ENCODE measurements at places on chromosomes 5 and 9.

DNA sequence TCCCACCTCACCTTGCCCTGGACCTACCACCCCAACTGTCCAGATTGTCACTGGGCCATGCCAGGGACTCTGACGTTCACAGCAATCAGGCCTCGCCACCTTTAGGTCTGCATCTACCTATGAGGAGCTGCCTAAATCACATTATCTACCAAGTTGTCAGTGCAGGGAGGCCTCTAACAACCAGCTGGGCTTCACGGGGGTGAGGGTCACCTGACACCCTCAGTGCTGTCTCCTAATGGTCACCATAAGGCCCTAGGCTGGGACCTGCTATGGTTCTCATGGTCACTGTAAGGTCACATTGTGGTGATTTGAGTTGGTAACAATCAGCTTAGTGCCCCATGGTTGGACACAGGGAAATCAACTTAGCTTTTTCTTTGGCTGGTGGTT, 119.2 kb upstream of the CXCL14 start:
- DNase-seq = no peak

- peak; percentile 18 for DNase-seq
Measured at GRCh38 chr5:95887977-95888376, 65.5 kb upstream of the GLRX start.

DNA sequence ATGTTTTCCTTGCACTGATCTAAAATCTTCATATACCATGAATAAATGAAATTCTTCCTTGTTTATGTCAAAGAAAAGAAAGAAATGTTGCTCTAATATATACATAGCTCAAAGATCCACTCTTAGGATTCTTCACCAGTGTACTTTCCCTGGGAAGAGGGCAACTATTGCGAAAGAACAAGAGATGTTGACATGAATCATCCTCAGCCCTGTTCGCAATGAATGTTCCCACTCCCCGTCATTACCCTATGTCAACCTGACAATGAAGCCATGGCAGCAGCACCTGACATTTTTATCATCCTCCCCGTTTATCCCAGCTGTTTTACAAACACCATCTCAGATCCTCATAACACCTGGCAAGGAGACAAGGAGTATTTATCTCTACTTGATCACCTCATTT, 409.1 kb upstream of the GRIA1 start:
- DNase-seq = no peak

- no peak for DNase-seq
Measured at GRCh38 chr5:53099546-53099945, 10.0 kb downstream of the MOCS2 start.

- no peak for DNase-seq
Measured at GRCh38 chr9:79975621-79976256, 404.0 kb downstream of the TLE4 start.

DNA sequence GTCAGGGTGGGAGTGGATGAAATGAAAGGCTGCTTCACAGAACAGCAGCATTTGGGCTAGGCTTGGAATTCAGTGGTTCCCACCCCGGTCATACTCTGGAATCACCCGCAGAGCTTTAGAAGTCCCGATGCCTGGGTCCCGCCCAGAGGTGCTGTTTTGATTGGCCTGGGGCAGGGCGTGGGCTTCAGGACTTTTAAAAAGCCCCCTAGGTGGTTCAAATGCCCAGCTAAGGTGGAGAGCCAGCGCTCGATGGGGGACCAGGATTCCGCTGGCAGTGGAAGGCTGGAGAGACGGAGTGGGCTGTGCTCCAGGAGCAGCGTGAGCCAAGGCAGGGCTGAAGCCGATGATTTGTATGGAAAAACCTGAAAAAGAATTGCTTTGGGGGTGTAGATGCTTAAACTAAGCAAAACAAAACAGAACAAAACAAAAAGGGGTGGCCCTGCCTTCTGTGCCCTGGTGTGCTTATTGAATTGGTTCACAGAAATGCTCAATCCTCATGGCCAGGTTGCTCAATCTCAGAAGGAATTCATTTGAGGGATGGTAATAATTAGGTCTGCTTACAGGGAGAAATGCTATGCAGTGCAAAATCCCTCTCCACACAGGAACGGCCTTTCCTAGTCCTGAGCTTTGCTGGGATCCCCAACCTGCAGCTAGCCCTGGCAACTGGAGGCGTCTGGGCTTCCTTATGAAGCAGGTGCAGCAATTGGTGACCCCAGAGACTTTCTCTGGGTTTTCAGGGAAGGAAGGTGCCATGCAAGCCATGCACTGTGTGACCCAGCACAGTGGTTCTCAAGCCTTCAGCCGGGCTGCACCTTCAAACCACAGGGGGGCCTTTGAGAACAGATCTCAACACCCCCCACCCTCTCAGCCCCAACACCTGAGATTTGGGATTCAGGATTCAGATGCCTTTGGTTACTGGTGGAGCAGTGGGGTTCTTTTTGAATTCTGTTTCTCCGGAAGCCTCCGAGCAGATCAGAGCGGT, 174.0 kb upstream of the ZNF618 start:
- no peak for DNase-seq

DNA sequence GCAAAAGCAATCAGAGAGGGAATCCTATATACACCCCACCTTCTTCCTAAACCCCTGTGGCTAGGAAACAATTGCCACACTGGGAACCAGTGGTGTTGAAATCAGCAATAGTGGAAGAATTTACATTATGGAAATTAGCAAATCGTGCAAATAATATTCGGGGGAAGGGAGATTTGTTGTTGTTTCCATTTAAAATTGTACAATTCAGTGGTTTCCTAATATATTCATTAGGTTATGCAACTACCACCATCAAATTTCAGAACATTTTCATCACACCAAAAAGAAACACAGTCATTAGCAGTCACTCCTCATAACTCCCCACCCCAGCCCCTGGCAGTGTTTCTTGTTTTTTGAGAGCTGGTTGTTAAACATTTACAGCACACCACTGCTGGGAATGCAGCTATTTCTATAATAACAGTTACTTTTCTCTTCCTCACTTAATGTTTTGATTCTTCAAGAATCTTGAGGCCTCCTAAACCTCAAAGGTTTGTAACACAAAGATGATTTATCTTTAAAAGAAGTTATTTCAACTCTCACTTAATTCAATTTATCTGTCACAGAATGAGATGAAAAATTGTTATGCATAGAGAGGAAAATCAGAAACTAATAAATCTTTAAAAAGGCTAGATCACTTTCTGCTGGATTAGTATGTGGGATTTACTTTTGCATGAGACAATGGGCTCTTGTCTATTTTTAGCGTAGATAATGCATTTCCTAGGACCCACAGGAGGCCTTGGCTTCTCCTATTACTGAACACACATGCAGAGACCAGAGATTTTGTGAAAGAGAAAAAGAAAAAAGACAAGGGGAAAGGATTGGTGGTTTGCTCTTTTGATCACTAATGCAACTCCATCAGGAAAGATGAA, 91.8 kb upstream of the DAPK1 start:
- no peak for DNase-seq

- DNase-seq = no peak
Measured at GRCh38 chr5:158521995-158522394, 577.7 kb downstream of the EBF1 start.

DNA sequence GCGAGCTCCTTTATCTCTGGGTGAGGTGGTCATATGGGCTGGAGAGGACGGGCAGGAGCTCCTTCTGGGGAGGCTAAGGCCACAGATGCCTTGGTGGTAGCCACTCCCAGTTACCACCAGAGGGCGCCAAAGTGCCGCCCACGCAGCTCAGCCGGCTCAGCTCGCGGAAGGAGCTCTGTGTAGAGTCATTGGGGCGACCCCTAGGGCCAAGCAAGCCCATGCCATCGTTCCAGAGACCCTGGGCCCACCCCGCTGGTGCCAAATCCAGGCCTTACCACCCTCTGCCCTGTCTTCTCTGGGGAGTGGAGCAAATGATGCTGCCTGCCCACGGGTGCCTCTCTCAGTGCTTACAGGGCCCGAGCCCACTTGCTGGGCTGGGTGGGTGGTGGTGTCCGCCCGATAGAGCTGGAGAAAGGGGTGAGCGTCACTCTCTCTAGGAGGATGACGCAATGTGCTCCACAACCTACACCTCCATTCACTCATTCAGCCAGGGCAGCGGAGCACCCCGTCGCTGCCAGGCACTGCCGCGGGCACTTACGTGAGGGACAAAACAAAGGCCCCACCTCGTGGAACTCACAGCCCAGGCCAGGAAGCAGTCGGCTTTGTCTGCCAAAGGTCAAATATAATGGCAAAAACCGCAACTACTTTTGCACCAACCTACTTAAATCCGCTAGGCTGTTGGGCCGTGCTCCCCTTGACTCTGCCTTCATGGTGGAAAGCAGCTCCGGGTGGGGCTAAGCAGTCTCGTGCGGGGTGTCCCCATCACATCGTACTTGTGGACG, 13.8 kb downstream of the TSPAN17 start:
- peak; percentile 93 for DNase-seq

GRCh38 chr9:69034071-69034470, 1.5 kb upstream of the FXN start:
- no peak for DNase-seq

DNA sequence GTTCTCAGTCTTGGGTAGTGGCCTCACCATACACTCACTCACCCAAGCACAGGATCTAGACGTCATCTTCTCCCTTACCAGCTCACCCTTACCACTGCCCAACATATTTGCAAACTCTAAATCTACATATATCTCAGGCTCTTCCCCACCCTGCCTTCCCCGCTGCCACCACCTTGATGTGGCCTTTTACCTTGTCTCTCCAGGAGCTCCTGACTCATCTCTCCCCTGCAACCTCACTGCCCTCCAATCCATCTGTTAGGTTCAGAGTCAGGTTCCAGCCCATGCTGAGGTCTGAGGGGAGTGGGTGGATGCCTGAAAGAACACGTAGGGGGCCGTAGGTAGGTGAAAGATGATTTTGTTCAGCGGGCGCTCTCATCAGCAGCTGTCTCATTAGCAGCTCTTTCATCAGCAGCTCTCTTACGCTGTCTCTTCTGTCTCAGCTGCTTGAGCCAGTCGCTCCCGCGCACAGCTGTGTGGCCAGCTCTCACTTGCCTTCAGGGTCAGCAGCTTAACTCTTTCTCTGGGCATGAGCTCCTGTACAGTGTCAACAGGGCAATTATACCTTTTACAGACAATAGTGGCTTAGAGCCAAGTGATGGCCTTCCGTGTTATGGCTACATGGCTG, 23.1 kb upstream of the CKMT2 start:
- DNase-seq = no peak

DNA sequence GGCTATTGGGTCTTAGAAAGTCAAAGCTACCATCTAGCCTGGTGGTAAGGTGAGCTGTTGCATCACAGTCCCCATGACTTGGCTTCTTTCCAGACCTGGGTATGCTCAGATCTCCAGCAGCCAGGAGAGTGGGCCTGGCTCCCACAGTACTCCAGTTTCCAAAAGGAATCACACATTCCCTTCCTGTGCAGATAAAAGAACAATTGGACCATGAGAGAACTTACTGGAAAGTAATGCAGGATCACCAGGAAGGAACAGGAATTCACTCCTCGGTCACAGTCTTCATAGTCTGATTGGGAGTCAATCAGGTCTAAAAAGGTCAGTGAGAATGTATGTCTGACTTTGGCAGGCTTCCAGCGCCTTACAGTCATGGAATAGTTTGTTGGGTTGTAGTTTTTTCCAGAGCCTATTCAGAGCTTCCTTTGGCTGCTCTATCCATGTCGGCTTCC, 47.8 kb upstream of the CD180 start:
- no peak for DNase-seq

DNA sequence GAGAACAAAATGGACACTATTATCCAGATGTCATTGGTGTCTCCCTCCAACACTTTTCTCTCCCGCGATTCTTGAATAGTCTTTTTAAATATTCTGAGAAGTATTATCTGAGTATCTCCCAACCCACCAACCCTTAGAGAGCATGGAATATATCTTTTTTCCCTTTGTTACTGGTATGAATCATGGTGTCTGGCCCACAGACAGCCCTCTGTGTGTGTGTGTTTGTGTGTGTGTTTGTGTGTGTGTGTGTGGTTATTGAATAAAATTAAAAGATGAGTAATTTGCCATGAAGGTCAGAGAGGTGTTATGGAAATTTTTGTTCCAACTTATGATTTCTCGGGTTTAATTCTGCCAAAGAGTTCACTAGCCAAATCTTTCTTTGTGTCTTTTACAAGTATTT, 47.7 kb downstream of the CAMK4 start:
- no peak for DNase-seq

GRCh38 chr5:33422191-33422590, 18.6 kb upstream of the TARS1 start:
- DNase-seq = no peak

DNA sequence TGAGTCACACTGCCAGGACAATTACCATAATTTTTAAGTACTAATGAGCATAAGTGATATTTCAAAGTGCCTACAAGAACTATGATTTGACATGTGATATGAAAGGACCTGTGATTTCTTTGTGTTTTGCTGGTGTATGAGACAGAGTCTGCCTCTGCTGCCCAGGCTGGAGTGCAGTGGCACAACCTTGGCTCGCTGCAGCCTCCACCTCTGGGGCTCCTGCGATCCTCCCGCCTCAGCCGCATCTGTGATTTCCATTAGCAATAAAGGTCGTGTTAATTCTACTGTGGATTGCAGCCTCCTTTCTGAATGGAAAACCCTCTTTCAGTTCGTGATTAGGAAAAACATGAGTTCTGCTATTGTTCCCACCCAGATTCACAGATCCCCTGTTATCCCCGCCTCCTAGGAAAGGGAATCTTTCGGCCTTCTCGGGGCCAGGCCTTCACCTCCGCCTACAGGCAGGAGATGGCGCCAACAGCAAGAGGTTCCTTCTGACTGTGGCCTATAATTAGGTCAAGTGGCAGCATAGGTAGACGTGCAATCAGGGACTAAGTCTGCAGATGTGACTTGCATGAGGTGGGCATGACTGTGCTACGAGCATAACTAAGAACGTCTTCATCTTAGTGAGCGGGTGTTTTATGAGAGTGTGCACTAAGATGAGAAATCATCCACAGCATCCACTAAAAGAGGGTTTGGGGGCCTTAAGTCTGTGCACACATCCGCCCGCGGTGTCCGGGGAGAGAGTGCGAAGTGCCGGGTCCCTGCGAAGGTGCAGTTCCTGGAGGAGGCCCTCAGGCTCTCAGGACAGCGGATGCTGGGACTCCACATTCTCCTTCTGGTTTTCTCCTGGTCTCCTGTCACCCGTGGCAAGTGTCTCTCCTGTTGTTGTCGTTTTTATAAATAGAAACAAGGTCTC, 23.1 kb downstream of the TRIM7 start:
- peak; percentile 89 for DNase-seq

DNA sequence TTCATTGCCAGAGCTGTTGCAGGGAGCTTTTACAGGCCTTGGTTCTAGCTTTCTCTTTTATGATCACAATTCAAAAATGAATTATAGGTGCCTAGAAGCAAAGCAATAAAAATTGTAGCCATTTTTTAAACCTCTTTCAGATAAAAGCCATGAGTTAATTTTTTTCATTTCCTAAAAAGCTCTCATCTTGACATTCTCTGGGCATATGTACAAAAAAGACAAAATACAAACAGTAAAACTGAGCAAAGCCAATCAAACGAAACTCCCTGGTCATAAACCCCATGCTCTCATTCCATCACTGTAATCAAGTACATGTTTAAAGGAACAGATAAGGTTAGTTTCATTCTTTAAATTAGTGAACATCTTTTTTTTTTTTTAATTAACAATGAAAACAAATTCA, 101.9 kb downstream of the ERCC6L2 start:
- DNase-seq = no peak

GRCh38 chr5:153979028-153979783, 59.5 kb downstream of the FAM114A2 start:
- DNase-seq = no peak

Measured in activated CD4-positive, alpha-beta T cell treated with anti-CD3 and anti-CD28 coated beads, Interleukin-2, amount 10 ng/mL, durations not matched to agents 24 days and 14 days (primary cell).